ENCODE measurements at places on chromosomes 7 and 10.

DNA sequence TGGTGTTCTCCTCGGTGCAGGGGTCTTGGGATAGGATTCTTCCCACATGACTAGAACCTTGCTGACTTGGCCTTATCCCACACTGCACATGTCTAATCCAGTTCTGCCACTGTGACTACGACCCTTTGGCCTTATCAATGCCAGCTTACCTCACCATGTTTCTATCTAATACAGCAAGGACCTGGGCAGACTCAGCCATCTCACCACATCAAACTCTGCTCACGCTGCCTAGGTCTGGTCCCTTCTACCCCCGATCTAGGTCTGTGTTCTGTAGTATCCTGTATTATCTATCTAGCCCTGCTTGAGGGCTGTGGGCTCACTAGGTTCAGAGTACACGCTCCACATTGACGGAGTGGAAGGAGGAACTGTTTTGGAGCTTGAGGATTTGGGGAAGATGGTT is 282.4 kb downstream of the HPSE2 start:
- DNase-seq = no peak

GRCh38 chr7:36513393-36513792 is 123.7 kb downstream of the ANLN start:
- DNase-seq = no peak

DNA sequence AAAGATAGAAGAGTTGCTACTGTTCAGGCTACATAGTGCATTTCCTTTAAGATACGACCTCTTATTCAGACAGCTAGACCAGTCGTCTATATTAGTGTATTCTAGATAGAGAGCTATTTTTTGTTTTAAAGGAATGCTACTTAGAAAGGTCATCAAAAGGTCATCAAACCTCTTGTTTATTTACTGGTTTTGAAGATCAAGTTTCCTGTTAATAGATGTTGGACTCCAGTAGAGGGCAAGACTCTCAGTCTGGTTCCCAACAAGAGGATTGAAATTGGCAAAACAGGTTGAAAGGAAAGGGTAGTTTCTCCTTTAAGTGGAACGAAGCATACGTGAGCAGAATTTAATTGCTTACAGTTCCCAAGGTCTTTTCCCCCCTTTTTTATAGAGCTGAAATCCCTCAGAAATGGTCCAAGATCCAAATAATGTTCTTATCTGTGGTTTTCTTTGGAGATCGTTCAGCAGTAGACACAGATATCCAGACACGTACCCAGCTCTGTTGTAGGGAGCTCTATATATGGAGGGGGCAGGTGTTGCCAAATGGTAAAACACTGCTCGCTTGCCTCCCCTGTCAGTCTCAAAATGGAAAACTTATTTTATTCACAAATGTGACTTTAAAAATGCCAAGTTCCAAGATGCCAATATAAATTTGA is 37.2 kb downstream of the BAMBI start:
- no peak for DNase-seq

GRCh38 chr10:60944058-60944909 is at the start of gene RHOBTB1:
Gene RHOBTB1, minus strand, starts transcription at chr10:60944185. Its CDS starts 32,643 bp downstream, at chr10:60911542.
- DNase-seq = no peak

DNA sequence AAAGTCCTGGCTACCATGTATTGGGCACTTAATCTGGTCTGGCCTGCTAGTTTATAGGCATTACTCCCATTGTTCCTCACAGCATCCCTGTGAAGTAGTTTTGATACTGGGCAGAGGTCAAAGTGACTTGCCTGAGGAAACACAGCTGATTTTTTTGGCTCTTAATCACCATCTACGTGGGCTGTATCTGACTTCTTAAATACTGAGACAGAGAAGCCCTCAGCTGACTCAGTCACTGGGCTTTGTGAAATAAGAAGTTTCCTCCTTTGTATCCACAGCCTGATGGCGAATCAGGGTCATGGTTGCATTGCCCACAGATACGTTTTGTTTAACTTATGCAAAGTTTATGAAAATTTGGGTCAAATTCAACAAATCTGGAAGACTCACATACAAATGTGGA is 13.2 kb downstream of the TACR2 start:
- no peak for DNase-seq

DNA sequence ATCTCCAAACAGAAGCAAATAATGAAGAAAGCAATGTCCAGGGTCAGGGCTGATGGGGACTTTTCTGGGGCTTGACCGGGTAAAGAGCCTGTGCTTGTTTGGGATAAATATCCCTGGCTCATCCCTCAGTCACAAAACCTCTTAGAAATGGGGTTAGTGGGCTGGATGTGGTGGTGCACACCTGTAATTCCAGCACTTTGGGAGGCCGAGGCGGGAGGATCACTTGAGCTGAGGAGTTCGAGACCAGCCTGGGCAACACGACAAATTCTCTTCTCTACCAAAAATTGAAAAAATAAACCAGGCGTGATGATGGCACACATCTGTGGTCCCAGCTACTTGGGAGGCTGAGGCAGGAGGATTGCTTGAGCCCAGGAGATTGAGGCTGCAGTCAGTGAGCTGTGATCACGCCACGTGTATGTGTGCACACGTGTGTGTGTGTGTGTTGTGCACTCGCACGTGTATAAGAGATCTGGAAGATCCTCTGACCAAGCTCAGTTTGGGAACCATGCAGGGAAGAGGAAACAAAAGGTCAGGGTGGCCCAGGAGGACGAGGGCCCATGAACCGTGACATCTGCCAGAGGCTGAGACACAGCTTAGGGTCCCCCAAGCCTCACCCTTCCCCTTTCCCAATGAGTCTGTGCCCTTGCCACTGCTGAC is 258.6 kb downstream of the TEX36 start:
- no peak for DNase-seq

- no peak for DNase-seq
Measured at GRCh38 chr10:15791816-15792524, 68.3 kb downstream of the MINDY3 start.

GRCh38 chr7:104272767-104273384 is 55.5 kb upstream of the LHFPL3 start:
- no peak for DNase-seq

DNA sequence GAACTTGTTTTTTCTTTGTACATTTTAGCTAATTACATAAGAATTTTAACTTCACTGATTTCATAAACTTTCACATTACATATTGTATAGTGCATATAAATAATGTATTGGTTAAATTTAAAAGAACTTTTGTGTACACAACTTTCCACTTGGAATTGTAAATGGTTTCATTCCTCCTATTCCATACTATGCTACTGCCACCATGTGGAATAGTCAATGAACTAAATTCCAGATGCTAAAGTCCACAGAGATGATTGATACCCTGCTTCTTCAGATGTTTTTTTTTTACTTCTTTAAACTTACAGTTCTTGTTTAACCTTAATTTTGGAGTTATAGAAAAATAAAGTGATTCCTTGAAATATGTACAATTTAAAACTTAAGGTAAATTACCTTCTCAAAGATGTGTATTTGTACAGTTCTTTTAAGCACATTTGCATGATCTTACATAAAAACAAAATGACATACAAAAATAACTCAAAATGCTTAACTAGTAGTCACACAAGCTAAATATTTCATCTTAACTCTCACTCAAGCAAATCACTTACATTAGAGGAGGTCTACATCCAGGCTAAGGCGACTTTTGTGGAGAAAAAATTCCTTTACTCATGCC is 247.6 kb upstream of the HGF start:
- DNase-seq = no peak

DNA sequence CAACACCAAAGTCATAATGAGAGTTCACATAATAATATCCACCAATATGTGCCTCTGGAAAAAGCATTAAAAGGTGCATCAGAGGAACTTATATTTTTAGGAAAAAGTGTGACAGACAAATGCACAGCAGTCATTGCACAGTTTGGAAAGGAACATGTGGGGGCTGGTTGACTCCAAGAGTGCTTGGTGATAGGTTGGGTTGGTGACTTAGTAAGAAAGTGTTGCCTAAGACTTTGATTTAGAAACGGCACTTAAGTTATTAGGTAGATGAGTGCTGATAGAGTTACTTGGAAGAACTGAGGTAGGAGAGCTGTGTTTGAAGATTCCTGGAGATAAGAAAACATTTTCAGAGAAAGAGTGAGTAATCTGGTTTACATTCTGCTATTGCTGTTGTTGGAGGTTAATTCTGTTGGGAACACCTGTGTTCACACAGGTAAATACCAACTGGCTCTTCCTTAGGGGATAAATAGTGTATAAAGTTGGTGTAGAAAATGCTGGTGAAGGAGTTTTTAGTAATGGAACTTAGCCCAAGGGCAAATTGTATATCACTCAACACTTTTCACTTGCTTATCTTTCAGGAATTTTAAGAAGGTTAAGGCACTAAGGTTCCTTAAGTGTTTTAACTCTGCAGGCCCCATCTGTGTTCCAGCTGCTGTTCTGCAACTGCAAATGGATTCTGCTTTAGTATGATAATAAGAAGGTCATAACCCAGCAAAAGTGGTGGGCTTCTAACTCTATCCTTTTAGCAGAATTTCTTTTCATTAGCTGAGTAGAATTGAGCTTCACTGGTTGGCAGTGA is 196.1 kb downstream of the NSUN6 start:
- no peak for DNase-seq

DNA sequence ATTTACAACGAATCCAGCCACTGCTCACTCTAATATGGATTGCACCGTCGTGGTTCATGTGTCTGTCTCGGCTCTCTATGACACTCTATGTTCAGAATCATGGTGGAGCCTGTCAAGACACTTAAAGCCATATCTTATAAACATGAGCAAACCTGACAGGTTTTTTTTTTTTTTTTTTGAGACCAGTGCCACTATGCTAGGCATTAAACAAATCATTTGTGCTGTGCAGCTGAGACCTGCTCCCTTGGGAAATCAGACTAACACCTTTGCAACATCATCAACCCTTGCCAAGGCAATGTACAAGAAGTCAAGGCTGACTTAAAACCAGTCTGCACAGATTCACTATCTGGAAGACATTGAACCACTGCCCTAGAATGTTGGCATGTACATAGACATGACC is 181.2 kb upstream of the ANK3 start:
- no peak for DNase-seq

DNA sequence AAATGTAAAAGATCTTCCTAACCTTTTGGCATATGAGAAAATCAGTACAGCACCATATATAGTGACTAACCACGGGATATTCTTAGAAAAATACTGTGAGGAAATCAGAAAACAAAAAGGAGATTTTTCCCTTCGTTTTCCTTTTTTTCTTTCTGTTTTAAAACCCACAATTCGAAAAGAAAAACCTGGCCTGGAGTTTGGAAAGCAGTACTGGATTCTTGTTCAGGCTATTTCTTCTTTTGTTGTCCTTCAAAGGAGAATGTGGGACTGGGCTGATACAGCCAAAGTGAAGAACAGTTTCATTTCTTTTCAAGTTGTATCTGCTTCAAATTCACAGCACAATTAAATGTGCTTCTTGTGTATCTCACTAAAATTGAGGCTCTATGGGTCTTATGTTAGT is 156.8 kb upstream of the PHYHIPL start:
- DNase-seq = no peak

- no peak for DNase-seq
Measured at GRCh38 chr10:122258136-122259074, 12.7 kb upstream of the BTBD16 start.

- DNase-seq = no peak
Measured at GRCh38 chr7:85343484-85343883, 156.6 kb upstream of the SEMA3D start.

- DNase-seq = no peak
Measured at GRCh38 chr7:22317632-22318031, 39.3 kb downstream of the RAPGEF5 start.

- DNase-seq = no peak
Measured at GRCh38 chr7:144629011-144629410, 206.8 kb downstream of the TPK1 start.

DNA sequence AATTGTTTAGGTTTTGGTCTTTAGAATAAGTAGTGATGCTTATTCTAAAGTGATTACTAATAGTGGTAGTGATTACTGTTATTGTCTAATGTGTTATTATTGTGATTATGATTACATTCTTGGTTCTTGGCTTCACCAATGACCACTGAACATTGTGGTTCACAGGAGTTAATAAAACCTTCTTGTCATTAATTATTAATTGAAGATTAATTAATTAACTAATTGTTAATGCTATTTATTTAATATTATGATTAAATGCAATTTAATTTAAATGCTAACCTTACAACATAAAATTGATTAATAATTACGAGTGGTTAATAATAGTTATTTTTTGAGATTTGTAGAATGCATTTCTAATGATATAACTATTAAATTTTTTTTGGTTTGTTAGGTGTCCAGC is 747.7 kb upstream of the POM121L12 start:
- no peak for DNase-seq

DNA sequence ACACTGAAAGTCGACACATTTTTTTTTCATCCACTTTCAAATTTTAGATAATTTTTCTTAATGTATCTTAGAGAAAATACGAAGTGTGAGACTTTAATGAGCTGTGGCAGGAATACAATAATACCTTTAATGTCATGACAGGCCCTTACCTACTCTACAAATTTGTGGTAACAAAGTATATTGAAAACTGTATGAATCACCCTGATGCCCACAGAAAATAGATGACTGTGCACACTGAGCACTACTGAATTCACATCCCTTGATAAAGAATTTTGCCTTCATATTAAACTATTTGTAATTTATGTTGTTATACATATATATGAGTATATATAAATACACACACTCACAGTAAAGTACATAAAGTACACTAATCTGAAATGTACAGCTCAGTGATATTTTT is 51.7 kb downstream of the AKR1D1 start:
- no peak for DNase-seq

- no peak for DNase-seq
Measured at GRCh38 chr10:58438340-58438871, 53.2 kb downstream of the TFAM start.

DNA sequence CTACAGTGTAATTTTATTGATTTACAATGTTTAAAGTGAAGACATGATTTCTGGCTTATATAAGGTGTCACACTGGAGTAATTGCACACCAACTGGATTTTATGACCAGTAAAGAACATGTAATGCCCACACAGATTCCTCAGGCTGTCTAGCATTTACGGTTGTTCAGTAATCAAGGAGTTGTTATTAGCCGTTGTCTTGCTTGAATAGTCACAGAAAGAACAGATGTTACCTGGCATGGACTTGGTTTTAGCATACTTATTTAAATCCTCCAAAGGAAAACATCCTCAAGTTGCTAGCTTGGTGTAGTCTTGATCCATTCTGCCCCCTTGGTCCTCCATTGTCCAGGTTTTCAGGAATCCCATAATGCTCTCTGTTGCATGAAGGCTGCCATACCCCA is 65.8 kb downstream of the POU6F2 start:
- no peak for DNase-seq

All from effector memory CD4-positive, alpha-beta T cell (primary cell).